Spinal cord (tissue), 10 donors: ENCODE measurements at places on chromosomes 16 and 17.
A peak's percentile ranks its signal among the peaks of the same experiment; 100 is the strongest.

- H3K36me3 ChIP-seq, result no peaks in the 10 kb centered on the region
- no peak overlapping the region for H3K4me3 ChIP-seq
- peak; percentile 20 for DNase-seq
- no peak overlapping the region for H3K27ac ChIP-seq
- no peaks in the 10 kb centered on the region for H3K4me1 ChIP-seq
Observed at GRCh38 chr16:79261481-79261940, 339.0 kb downstream of the MAF start.

DNA sequence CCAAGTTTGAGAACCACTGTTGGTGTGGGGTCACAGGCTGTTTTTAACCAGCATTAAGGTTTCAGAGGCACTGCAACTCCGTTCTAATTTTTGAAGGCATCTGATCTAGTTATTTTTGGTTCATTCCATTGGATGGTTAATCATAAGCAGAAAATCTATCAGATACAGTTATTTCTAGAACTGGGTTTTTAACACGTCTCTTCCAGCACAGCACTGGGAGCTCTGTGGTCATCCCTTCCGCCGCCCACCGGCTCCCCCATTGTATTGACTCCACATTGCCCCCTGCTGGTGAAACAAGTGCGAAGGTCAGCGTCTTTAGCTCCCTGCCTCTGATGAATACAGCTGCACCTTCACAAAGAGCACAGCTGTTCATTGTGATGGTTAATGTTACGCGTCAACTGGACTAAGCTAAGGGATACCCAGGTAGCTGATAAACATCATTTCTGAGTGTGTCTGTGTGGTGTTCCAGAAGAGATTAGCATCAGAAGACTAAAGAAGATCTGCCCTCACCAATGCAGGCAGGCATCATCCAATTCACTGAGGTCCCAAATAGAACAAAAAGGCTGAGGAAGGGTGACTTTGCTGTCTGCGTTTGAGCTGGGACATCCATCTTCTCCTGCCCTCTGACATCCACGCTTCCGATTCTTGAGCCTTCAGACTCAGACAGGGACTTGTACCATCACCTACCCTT, 8.5 kb downstream of the CCL18 start:
- no peaks in the 10 kb centered on the region for H3K27me3 ChIP-seq
- no peaks in the 10 kb centered on the region for H3K36me3 ChIP-seq
- H3K4me1 ChIP-seq, result no peaks in the 10 kb centered on the region
- no peak overlapping the region for H3K27ac ChIP-seq
- no peak for DNase-seq

GRCh38 chr17:64158831-64159590, 29.1 kb upstream of the ERN1 start:
- no peak overlapping the region for H3K4me3 ChIP-seq
- DNase-seq, result peak; percentile 49
- no peaks in the 10 kb centered on the region for H3K27me3 ChIP-seq
- H3K27ac ChIP-seq, result no peak overlapping the region

DNA sequence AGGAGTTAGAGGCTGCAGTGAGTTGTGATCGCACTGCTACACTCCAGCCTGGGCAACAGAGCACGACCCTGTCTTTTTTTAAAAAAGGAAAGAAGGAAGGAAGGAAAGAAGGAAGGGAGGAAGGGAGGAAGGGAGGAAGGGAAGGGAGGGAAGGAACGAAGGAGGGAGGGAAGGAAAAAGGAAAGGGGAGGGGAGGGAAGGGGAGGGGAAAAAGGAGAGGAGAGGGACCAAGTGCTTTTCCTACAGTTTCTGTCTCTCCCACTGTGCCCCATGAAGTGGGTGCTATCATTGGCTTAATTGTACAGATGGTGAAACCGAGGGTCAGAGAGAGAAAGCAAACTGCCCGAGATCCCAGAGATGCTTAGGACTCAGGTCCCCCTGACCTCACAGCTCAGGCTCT, 57.6 kb downstream of the SOCS1 start:
- H3K4me1 ChIP-seq, result peaks cover 4% of the 10 kb centered on the region
- H3K27ac ChIP-seq, result no peak overlapping the region
- H3K27me3 ChIP-seq, result no peaks in the 10 kb centered on the region
- no peak overlapping the region for H3K4me3 ChIP-seq
- no peak for DNase-seq

- H3K4me1 ChIP-seq, result peaks cover 76% of the 10 kb centered on the region
- no peaks in the 10 kb centered on the region for H3K27me3 ChIP-seq
Observed at GRCh38 chr16:27722207-27722606, 172.3 kb downstream of the KATNIP start.

DNA sequence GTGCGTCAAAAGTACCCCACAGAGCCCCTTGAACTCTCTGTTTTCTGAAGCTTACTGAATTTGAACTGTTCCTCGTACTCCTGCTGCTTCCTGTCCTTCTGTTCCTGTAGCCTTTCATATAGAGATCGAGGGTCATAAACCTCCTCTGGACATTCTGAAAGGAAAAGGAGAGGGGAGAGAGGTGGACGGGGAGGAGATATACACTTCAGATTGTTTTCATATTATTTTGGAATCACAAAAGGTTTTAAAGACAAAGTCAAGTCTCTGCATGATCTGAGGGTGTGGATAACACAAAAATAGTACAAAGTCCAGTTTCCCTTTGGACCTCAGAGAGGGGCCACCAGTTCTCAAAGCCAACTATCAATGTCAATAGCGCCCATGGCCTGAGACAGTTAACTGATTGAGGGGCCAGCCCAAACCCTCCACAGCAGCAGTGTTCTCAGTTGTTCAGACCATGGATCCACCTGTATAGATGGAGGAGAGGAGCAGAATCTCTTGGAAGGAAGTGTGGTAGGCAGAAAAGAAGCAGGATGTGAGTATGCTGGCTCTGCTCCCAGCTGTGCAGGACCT, 13.0 kb downstream of the PSME3IP1 start:
- no peak overlapping the region for H3K4me3 ChIP-seq
- no peaks in the 10 kb centered on the region for H3K4me1 ChIP-seq
- no peak for DNase-seq
- no peak overlapping the region for H3K27ac ChIP-seq
- H3K36me3 ChIP-seq, result peaks cover 21% of the 10 kb centered on the region
- no peaks in the 10 kb centered on the region for H3K27me3 ChIP-seq

GRCh38 chr17:66451188-66452149, 149.1 kb downstream of the PRKCA start:
- H3K4me1 ChIP-seq, result peaks cover 10% of the 10 kb centered on the region
- H3K36me3 ChIP-seq, result no peaks in the 10 kb centered on the region
- DNase-seq, result no peak
- no peaks in the 10 kb centered on the region for H3K27me3 ChIP-seq
- H3K4me3 ChIP-seq, result no peak overlapping the region
- H3K27ac ChIP-seq, result no peak overlapping the region

GRCh38 chr17:37483311-37484039, 6.2 kb upstream of the DUSP14 start:
- peaks cover under 1% of the 10 kb centered on the region for H3K4me1 ChIP-seq
- no peak overlapping the region for H3K27ac ChIP-seq
- no peaks in the 10 kb centered on the region for H3K27me3 ChIP-seq
- DNase-seq, result no peak
- H3K4me3 ChIP-seq, result no peak overlapping the region

DNA sequence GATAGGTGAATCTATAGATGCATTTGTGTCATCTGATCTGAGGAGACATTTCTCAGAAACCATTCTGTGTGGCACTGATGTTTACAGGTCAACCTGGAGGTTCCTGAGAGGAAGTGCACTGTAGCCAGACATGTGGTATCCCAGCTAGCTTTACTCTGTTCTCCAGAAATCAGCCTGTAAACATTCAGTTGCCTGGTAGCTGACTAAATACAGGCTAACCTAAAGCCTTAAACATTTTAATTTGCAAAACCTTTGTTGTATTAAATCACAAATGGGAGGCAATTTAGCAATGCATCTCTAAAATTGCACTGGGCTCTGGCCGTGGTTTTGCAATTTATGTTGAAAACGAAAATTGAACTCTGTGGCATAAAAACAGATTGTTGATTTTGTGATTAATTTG, 207.6 kb downstream of the FTO start:
- H3K4me1 ChIP-seq, result peaks cover 4% of the 10 kb centered on the region
- no peak for DNase-seq
- no peak overlapping the region for H3K4me3 ChIP-seq
- H3K36me3 ChIP-seq, result no peaks in the 10 kb centered on the region

DNA sequence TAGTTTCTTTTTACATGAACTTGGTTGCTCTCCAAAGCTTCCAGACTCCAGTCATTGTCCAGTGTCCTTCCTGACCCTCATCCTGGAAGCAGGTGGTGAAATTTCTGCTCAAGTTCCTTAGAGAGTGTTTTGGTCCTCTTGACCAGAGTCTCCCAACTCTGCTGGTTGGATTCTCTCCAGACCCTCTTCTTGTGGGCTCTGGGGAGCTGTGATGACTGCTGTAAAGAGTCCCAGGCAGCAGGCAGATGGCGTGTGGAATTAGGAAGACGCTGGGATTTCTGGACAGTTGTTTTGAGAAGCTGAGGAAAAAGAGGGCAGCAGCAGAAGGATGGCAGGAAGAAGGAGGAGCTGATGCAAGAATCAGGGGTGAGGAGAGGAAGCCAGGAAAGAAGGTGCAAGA, 1.6 kb upstream of the SEZ6 start:
- no peak overlapping the region for H3K27ac ChIP-seq
- H3K4me3 ChIP-seq, result no peak overlapping the region
- H3K4me1 ChIP-seq, result peaks cover 51% of the 10 kb centered on the region
- H3K36me3 ChIP-seq, result peaks cover 2% of the 10 kb centered on the region
- H3K27me3 ChIP-seq, result peaks cover 18% of the 10 kb centered on the region

GRCh38 chr16:69520800-69521602, 44.8 kb upstream of the NFAT5 start:
- H3K27ac ChIP-seq, result no peak overlapping the region
- no peaks in the 10 kb centered on the region for H3K36me3 ChIP-seq
- no peaks in the 10 kb centered on the region for H3K4me1 ChIP-seq
- no peak for DNase-seq
- H3K4me3 ChIP-seq, result no peak overlapping the region

DNA sequence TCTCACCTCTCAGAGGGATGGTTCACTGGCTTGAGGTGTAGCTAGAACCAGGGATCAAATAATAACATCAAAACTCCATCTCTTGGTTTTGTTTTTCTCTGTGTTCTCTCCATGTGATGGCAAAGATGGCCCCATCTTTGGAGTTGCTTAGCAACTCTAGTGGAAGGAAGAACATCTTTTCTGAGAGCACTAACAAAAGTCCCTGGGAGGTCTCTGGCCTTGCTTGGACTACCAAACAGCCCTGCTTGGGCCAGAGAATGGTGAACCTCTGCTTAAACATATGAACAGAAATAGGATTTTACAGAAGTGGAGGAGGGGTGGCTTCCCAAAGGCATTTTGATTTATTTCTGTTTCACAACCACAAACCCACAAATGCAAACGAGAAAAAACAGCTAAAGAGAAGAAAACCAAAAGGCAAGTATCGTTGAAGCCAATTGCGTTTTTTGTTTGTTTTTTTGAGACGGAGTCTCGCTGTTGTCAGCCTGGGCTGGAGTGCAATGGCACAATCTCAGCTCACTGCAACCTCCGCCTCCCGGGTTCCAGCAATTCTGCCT, 13.2 kb downstream of the GABARAPL2 start:
- H3K4me1 ChIP-seq, result peaks cover 16% of the 10 kb centered on the region
- H3K27me3 ChIP-seq, result no peaks in the 10 kb centered on the region
- H3K27ac ChIP-seq, result peak overlapping the region; percentile 11

DNA sequence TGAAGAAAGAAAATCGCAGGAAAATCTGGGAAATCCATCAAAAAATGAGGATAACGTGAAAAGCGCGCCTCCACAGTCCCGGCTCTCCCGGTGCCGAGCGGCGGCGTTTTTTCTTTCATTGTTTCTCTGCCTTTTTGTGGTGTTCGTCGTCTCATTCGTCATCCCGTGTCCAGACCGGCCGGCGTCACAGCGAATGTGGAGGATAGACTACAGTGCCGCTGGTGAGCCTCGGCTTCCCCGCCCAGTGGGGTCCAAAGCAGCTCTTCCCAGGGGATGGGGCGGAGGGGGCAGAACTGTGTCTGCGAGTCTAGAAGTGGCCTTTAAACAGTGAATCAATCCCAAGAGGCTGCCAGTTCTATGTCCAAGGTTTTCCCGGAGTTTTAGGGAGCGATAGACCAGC, 19.8 kb downstream of the FAM234A start:
- H3K4me3 ChIP-seq, result no peak overlapping the region
- no peak for DNase-seq
- no peaks in the 10 kb centered on the region for H3K27me3 ChIP-seq
- H3K27ac ChIP-seq, result no peak overlapping the region

GRCh38 chr17:77677630-77678029, 280.9 kb upstream of the TNRC6C start:
- peaks cover 43% of the 10 kb centered on the region for H3K4me1 ChIP-seq
- DNase-seq, result no peak
- no peak overlapping the region for H3K4me3 ChIP-seq
- H3K27me3 ChIP-seq, result peaks cover 19% of the 10 kb centered on the region
- H3K27ac ChIP-seq, result no peak overlapping the region

DNA sequence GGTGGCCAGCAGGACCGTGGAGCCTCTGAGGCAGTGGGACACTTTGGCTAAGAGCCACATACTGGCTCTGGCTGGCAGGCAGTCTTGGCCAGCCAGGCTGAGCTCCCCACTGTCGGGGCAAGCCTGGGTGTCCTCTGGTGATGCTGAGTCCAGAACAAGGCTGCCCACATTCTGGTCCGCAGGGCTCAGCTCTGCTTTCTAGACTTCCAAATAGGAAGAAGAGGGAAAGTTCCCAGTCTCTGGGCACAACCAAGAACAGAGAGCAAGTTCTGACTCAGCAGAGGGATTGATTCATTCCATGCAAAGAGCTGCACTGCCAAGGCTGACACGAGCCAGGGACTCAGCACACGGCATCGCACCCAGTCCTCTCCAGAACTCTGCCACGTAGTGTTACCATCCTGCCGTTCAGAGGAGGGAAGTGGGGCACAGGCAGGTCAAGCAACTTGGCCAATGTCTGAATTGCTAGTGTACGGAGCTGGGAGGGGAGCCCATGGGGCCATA, 58.9 kb downstream of the NOS2 start:
- no peaks in the 10 kb centered on the region for H3K4me1 ChIP-seq
- DNase-seq, result no peak
- H3K27me3 ChIP-seq, result no peaks in the 10 kb centered on the region
- no peak overlapping the region for H3K4me3 ChIP-seq
- no peak overlapping the region for H3K27ac ChIP-seq

DNA sequence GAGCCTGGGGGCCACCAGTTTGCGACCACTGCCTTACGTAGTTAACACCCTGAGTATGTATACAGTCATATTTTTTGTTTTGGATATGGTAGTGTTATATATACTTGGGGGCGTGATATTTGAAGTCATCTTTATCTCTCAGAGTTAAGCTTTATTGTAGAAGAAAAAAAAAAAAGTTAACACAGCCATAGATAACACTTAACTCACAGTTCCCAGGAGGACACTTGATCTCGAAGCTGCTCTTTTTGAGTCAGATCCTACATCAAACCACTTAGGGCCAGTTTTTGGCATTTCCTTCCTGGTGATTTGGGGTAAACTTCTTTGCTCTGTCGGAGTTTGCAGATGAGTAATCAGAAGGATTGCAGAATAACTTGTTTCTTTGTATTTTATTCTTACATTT, 5.8 kb downstream of the ITPRIPL2 start:
- peaks cover 11% of the 10 kb centered on the region for H3K27me3 ChIP-seq
- H3K4me3 ChIP-seq, result no peak overlapping the region
- no peak for DNase-seq

GRCh38 chr16:28826141-28826540, 3.3 kb downstream of the ATXN2L start:
- peaks cover 12% of the 10 kb centered on the region for H3K4me1 ChIP-seq
- H3K27me3 ChIP-seq, result no peaks in the 10 kb centered on the region
- H3K27ac ChIP-seq, result no peak overlapping the region
- H3K36me3 ChIP-seq, result peaks cover 54% of the 10 kb centered on the region
